A549 treated with CORT108297 at 1 μM for 4 hours (cell line): ENCODE measurements at places on chromosomes 12 and 14. TPM values are rescaled to one million over a fixed set of nuclear protein-coding genes. Genes with fewer than 3 reads are reported as not detected.

PDE3A gene
- total RNA-seq, result 2.4 to 4.3 TPM (median 3.7 TPM) in 5 replicates

DBX2 gene
- total RNA-seq, result not detected in 5 replicates

RBP5 gene
- not detected in 5 replicates for total RNA-seq

SLC4A8 gene
- total RNA-seq, result 0.82 to 1.6 TPM (median 1.2 TPM) in 5 replicates

GUCY2C gene
- 0.02 TPM in 2 of 5 replicates, not detected in the others for total RNA-seq

YBX3 gene
- 242 to 284 TPM (median 259 TPM) in 5 replicates for total RNA-seq

GPD1 gene
- total RNA-seq, result 0.13 to 0.30 TPM (median 0.19 TPM) in 5 replicates

EML5 gene
- total RNA-seq, result 0.47 to 0.76 TPM (median 0.63 TPM) in 5 replicates

POTEM gene
- not detected in 5 replicates for total RNA-seq

MGAT4C gene
- total RNA-seq, result 0.02 to 0.06 TPM (median 0.04 TPM) in 5 replicates

FGF6 gene
- total RNA-seq, result not detected in 5 replicates

WNT5B gene
- 1.1 to 2.5 TPM (median 2.2 TPM) in 5 replicates for total RNA-seq

TMEM52B gene
- total RNA-seq, result 0.10 to 0.47 TPM (median 0.14 TPM) in 4 of 5 replicates, not detected in the other

KRT79 gene
- total RNA-seq, result 0.05 to 0.14 TPM (median 0.09 TPM) in 4 of 5 replicates, not detected in the other
